ENCODE measurements at places on chromosomes 4 and X.

GRCh38 chrX:21427086-21427485 lies 52.9 kb downstream of the CNKSR2 start:
- DNase-seq = no peak

DNA sequence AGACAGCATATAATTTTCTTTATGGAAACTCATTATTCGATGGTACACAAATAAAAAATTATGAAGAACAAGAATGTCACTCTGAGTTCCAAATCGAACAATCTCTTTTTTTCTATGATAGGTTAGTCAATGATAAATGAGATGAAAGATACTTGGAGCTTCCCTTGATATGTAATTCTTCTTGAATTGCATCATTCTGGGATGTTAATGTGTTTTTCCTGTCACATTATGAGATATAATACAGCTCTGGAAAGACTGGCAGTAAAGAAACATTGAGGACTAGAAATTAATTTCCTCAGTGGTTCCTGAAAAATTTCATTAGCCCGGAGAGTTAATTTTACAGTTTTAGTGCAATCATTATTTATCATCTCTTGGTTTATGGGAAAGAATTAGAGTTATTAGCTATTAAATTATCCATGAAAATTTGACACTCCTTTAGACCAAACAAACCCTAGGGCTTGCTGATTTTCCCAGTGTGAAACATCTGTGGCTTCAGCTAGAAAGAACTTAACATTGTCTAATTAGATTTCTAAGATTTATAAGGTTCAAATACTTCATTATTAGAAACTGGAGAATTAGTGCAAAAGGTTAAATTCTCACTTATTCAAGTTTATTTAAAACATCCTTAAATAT lies 1546.6 kb upstream of the TENM3 start:
- DNase-seq = no peak

GRCh38 chr4:24195991-24196736 lies 306.3 kb upstream of the PPARGC1A start:
- no peak for DNase-seq

DNA sequence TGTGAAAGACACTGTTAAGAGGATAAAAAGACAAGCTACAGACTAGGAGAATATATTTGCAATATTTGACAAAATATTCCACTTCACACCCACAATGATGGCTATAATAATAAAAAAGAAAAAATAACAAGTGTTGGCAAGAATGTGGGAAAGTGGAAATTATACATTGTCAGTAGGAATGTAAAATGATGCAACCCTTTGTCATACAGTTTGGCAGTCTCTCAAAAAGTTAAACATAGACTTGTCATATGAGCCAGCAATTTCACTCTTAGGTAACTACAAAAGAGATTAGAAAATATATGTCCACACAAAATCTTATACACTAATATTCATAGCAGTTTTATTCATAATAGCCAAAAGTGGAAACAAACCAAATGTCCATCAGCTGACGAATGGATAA lies 5.2 kb upstream of the RADX start:
- no peak for DNase-seq

DNA sequence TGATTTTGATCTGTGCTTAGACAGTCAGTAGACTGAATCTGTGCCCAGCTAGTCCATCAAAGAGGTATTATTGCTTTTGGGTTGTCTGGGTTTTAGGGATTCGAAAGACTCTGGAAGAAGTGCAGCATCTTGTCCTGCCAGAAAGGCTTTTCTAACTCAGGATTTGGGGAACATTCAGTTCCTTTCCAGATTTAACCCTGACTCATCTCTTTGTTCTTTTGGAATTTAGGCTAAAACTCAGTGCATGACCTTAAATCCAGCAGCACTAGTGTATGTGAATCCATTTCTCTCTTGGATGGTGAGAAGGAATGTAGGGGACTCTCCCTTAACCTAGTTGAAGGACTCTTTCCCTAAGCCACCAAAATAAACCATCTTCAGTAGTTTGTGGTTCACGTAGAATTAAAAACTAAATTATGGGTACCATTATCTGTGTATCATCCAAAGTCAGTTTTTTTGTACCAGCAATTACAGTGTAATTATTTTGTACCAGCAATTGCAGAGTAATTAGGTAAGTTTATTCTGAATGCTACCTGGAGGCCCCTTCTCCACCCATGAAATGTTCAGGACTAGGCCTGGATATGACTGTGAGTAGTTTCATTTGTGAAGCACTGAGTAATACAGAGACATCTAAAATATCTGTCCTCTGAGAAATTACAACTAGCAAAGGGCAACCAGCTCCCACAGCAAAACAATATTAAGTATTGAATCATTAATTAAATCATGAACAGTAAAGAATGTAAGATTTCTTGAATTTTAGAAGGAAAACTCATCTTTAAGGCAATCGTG lies 384.0 kb downstream of the TMA16 start:
- DNase-seq = no peak

GRCh38 chr4:121738780-121739535 lies 26.0 kb downstream of the SMIM43 start:
- DNase-seq = no peak

DNA sequence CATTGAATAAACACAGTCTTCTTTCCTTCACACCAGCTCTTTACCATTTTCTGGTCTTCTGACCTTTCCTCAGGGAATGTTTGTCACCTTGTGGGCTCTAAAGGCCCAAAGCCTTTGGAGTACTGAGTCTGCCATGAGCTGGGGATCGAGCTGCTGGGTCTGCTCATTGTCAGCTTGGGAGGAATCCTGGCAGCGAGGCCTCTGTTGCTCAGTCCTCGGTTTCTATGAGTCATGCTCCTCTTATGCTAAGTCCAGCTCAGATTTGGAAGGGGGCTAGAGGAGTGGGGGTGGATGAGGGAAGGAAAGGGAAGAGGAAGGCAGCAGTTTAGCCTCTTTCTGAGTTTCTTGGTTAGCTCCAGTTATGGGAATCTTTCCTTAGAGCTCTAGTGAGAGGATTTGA lies 31.1 kb downstream of the NHSL2 start:
- no peak for DNase-seq

DNA sequence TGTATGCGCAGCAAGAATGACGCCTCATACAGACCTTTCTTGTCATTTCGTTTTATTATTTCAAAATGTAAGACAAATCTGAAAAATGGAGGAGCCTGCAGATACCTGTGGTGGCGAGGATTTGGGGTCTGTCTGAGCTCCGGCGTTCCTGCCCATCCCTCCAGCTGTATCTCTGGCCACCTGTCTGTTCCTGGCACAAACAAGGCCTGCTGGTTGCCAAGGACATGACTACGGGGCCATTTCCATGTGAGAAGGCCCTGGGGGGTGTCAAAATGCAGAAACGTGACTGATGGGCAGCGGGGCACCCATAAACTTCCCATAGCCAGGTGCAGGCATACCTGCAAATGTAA lies 591 bp upstream of the TSPAN7 start:
- no peak for DNase-seq

DNA sequence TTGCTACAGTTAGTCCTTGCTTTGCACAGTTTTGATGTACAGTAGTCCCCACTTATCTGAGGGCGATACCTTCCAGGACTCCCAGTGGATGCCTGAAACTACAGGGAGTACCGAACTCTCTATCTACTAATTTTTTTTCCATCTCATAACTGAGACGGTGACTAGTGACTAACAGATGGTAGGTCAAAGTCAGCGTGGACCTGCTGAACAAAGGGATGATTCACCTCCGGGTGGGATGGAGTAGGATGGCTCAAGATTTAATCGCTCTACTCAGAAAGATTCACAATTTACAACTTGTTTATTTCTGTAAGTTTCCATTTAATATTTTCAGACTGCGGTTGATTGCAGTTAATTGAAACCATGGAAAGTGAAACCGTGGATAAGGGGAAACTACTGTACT lies 655.8 kb downstream of the ZNF674 start:
- DNase-seq = no peak

- no peak for DNase-seq
Measured at GRCh38 chr4:107640197-107640596, 79.8 kb downstream of the PAPSS1 start.

DNA sequence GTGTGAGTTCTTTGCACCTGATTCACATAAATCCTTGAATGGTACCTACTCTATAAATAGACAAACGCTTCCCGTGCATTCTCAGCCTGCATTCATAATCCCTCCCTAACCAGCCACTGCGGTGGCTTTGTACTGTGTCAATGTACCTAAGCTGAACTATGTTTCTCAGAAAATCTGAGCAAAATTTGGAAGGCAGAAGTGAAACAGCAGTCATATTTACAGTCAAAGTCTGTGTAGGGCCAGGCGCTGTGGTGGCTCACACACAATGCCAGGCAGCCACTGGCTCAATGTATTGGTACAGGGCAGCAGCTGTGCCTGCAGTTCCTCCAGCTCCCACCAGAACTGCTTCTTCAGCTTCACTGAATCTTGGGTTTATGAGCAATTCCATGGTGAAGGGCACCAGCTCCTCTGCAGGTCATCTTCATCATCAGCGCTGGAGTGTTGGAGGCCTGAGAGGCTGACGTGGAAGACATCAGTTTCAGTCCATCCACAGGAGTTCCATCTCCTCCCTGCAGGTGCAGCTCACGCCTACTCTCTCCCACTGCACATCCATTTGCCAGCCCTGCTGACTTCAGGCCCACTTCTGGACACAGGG lies 32.3 kb upstream of the IRF2 start:
- no peak for DNase-seq

- no peak for DNase-seq
Measured at GRCh38 chr4:182062936-182063335, 180.3 kb upstream of the TENM3 start.

All from coronary artery (tissue), 2 donors.